EH (cell line): ENCODE measurements at places on chromosomes 7 and 10.

- peak; percentile 60 for DNase-seq
These were observed 99.6 kb downstream of the NRP1 start for GRCh38 chr10:33234831-33235237.

DNA sequence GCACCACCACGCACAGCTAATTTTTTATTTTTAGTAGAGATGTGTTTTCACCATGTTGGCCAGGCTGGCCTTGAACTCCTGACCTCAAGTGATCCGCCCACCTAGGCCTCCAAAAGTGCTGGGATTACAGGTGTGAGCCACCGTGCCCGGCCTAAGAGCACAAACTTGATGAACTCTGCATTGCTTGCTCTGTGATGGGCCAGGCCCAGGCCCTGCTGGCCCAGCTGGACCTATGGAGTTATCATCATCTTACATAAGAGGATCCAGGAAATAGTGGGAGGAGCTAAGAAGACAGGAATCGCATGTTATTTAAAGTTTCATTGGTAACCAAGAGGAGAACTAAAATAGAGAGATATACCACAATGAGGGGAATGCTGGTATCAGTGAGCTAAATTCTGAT is 86.9 kb downstream of the DAGLB start:
- peak; percentile 13 for DNase-seq

GRCh38 chr10:19917751-19918478 is 101.7 kb downstream of the PLXDC2 start:
- DNase-seq = no peak

DNA sequence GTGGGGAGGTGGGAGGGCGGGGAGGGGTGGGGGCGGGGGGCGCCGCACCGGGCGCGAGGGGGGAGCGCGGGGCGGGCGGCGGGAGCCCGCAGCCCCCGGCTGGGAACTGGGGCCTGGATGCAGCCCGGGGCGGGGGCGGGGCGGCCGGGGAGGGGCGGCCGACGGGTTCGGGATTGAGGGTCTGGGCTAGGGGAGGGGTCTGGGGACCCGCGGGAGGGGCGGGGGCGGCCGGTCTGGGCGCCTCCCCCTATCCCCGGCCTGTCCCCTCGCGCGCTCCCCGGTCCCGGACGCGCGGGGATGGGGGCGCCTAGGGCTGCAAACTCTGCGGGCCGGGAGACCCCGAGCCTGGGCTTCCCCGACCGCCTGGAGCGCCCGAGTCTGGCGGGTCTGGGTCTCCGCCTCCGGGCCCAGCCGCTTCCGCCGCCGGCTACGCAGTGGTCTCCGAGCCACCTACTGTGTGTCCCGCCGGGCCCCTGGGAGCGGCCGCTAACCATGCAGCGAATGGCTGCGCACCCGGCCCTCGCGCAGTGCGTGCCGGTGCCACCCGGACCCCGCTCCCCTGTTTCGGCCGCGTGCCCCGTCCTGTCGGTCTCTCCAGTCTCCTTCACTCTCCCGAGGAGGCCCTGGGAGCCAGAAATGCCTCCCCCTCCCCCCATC is 375 bp upstream of the FGF8 start:
- no peak for DNase-seq

- DNase-seq = no peak
These were observed 13.1 kb downstream of the EPC1 start for GRCh38 chr10:32333849-32334248.

- no peak for DNase-seq
These were observed 391.8 kb upstream of the MKI67 start for GRCh38 chr10:128518000-128518399.

DNA sequence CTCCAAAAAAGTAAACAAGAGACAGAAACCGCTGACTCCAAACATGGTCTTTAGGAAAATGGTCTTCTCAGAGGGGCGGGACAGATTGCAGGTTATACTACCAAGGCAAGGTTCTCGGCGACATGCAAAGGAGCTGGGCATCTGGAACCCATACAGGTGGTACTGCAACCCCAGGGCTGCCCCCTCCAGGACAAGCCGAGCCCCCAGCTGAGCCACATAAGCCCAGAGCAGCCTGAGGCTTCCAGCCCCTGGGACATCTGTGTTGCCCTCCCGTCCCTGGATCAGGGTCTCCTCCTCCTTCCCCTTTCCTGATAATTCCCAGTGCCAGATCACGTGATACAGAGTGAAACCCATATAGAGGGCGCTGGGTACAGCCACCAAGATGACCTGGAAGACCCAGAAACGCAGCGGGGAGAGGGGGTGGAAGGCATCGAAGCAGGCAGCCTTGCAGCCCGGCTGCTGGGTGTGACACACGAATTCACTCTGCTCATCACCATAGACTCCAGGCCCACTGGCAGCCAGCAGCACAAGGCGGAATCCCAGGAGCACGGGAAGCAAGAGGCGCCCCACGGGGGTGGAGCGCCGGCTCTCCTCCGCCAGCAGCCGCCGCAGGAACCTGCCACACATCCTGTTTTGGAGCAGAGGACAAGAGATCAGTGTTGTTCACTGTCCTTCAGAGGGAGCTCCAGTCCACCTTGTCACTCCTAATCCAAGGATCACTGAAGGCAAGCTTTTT is at the start of gene GJC3:
Gene GJC3, minus strand, starts transcription at position 627 of the 736 bp plus-strand sequence. Its CDS starts 0 bp downstream, at position 627.
- DNase-seq = peak; percentile 71

GRCh38 chr7:75722373-75722772 is 16.4 kb downstream of the HIP1 start:
- no peak for DNase-seq

DNA sequence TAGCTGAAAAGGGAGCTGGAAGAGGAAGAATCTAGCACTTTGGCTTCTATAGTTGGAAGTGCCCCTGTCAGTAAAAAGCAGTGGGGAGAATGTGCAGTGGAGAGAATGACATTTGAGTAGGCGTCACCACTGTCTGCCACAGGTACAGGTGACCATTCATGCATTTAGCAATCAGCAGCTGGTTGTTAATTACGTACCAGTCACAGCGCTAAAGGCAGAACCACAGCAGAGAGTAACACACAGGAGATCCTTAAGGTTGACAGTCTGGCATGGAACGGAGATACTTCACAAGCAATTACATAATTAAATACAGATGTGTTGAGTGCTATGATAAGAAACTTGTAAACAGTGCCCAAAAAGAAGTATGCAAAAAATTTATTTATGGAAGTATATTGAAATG is 24.8 kb downstream of the C10orf67 start:
- DNase-seq = peak; percentile 16

DNA sequence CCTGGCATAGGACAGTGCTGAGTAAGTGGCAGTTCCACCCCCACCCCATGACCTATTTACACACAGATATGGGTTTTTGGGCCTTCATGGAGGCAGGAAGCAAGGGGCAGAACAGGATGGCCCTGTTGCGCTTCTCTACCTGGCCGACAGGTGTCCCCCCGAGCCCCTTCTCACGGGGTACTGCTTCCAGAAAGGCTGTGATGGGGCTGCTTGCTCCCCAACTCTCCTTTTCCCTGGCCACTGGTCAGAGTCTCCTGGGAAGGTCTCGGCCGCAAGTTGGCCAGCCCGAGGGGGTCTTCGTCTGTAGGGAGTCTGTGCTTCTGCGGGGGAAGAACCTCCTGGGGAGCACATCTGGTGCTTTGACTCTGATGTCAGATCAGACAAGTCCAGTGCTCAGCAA is 139.8 kb upstream of the TNS3 start:
- no peak for DNase-seq

DNA sequence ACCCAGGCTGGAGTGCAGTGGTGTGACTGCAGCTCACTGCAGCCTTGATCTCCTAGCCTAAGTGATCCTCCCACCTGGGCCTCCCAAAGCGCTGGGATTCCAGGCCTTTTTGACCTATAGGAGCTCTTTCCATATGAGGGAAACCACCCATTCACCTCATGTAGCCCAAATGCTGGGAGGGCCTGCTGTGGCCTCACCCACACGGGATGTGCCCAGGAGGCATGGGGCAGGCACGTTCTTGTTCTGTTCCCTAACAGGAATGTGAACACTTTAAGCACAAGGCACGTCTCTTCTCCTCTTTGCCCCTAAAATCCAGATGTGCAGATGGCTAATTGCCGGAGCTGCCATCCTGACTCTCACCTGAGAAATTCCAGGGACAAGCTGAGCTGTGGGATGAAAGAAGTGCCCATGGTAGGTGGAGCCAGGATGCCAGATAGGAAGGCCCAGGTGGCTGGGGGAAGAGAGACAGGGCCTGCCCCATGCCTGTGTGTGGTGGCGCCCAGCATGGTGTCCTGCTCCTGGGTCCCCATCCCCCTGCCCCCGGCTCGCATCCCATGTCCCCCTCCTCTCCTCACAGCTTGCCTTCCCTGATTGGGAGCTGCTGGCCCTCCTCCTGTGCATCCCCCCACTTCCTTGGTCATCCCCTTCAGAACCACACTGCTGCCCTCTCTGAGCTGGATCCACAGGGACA is 17.3 kb downstream of the CAMK2B start:
- no peak for DNase-seq

DNA sequence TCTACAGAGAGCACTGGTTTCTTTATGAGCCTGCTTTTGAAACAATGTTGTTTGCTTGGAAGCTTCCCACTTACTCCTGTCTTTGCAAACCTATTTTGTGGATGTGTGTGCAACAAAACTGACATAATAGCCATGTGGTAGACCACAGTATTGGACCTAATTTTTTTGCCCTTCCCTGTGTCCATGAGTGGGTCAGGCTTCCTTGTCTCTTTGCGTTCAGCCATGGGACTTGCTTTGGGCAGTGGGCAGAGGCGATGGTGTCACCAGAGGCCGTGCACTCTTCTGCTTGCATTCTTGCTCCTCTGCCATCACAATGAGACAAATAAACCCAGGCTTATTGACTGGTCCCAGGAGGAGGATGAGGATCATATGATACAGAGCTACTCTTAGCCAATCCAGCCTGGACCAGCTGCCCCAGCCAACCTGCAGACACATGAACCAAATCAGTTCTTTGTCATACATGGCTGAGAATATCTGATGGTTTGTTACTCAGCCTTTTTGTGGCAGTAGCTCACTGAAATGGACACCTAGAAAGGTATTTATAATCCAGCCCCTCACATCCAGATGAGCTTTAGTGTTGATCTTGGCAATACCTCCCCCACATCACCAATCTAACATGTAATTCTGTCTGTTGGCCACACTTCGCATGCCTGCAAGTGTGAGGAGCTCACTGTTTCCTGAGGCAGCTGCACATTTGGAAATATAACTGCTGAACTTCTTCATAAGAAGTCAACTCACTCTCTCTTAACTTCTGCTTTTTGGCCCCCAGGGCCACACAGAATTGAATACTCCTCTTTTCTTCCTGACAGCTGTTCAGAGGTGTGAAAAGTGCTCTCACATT is 427.8 kb upstream of the ZMIZ1 start:
- DNase-seq = no peak

DNA sequence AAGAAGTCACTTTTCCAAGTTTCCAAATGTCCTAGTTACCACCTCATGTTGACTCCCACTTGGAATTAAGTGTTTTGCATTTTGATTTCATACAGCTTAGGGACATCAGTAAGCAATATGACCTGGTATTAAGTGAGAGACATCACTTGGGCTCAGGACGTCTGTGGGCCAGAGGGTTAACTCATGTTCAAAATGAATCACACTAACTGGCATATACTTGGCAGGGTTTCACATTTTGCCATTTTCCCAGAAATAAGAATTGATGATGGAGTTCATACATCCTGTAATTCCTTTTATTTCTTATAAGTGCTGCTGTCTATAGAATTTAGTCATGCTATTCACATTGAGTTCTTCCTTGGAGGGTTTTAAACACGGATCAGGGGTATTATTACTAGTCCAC is 516.5 kb downstream of the PHTF2 start:
- no peak for DNase-seq

- DNase-seq = no peak
These were observed 301.2 kb downstream of the PLXDC2 start for GRCh38 chr10:20117471-20117870.

- no peak for DNase-seq
These were observed 51.8 kb upstream of the ADGRA1 start for GRCh38 chr10:133035952-133036351.

DNA sequence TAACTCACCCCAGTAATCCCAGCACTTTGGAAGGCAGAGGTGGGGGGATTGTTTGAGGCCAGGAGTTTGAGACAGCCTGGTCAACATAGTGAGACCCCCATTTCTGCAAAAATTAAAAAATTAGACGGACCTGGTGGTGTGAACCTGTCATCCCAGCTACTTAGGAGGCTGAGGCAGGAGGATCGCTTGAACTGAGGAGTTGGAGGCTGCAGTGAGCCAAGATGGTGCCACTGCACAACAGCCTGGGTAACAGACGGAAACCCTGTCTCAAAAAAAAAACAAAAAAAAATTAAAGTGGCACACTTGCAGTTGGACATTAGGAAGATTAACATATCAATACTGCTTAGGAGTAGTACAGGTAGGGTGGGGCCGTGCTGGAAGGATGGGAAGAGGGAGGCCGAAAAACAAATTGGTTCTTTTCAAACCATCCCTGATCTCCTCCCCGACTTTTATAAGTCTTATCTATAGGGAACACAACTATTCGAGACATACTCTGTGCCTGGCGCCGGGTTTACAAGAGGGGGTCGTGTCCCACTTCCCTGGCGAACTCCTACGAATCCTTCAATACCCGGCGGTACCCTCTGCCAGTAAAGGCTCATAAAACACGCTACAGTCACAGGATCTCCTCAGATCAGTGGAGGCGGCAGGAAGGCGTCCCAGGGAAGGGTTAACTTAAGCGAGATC is 628 bp downstream of the TAF6 start:
- no peak for DNase-seq

DNA sequence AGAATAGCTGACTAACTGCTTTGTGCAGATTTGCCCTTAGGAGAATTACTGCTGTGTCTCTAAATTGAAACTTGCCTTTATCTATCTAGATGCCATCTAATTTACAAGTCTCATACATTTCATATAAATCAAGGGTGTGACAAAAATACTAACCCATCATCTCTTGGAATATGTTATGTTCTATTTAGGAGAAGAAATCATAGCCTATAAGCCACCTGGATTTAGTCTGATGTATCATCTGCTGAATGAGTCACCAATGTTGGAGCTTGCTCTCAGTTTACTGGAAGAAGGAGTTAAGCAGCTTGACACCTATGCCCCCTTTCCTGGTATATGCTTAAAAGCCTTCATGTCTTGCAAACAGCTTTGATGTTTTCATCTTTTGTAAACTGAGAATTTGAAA is 43.5 kb downstream of the NUP205 start:
- DNase-seq = no peak

GRCh38 chr10:58546722-58547445 is 34.2 kb downstream of the BICC1 start:
- DNase-seq = no peak

DNA sequence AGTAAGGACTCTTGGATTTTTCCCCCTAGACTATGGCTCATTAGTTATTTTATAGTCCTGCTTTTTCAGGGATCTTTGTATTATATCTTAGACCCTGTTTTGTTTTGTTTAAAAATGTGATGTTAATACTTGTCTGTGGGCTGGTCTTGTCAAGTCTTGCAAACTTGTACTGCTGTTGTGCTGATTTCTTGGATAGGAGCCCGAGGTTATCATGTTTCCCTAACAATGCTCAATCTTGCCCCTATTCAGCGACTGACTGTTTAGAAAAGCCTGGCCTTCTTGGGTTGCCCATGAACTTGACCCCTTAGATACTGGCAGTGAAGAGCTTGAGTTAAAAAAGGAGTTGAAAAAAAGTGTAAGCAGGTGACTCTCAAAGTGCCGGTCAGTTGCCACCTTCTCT is 115.7 kb downstream of the KIAA1217 start:
- DNase-seq = no peak

- no peak for DNase-seq
These were observed 271.9 kb downstream of the LRMDA start for GRCh38 chr10:75703191-75703854.

GRCh38 chr10:89830624-89831023 is 129.2 kb downstream of the KIF20B start:
- DNase-seq = no peak
